HTR-8/SVneo (cell line): ENCODE measurements at places on chromosomes 2 and 18.

GRCh38 chr18:30358555-30358954 is 684.0 kb downstream of the DSC3 start:
- DNase-seq: no peak

GRCh38 chr2:224401641-224402342 is at the start of gene FAM124B:
Gene FAM124B, minus strand, starts transcription at chr2:224402107. Its CDS starts 339 bp downstream, at chr2:224401768.
- DNase-seq: no peak

DNA sequence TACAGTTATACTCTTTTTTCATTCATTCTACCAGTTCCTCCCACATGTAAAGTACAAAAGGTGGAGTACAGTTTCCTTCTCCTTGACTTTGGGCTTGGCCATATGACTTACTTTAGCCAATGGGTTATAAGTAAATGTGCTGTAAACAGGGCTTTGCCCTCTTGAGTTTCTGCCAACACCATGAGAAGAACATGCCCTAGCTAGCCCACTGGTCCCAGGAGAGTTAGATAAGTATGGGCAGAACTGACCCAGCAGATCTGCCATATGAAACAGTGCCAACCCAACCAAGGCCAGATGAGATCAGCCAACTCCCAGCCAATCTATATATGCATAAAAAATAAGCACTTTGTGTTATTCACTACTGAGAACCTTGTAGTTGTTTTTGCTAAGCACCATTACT is 25.5 kb downstream of the ZC3H8 start:
- DNase-seq: no peak

DNA sequence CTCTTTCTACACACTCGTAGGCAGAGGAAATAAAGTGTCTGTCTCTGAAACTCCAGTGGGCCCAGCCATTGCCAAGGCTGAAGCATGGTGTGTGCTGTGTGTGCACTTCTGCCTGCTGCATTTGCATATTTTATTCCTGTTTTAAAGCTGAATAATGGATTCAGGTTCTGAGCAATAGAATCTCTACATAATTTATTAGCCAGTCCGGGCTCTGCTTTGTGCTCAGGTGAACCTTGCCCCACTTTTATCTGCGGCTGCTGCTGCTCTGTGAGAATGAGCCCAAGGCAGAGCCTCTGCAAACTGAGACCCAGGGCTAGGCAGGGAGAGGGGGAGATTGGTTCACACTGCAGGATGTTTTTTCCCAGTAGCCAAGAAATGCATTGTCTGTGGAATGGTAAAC is 64.6 kb upstream of the SH3BP4 start:
- DNase-seq: no peak

DNA sequence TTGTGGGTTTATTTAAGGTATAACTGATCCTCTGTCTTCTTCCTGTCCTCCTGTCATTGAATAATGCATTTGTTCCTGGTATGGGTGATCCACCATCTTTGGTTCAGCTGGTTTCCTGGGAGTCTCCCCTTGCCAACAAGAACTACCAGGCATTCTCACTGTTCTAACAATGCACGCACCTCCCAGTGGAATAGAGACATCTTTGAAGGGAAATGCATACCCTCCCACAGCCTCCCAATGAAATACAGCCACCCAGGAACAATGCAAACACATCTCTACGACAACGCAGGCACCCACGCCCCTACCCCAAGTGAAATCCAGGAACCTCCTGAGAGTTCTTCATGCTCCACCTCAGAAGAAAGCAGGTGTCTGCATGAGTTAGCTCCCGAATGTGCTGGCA is 318.0 kb downstream of the SOX11 start:
- no peak for DNase-seq
